Stimulated activated naive CD8-positive, alpha-beta T cell treated with anti-CD3 and anti-CD28 coated beads, Interleukin-15, Interleukin-2, amounts not matched to agents 100 U/mL and 50 U/mL, for 24 hours (primary cell): ENCODE measurements at places on chromosomes 2 and 18.

GRCh38 chr2:120066800-120067547 is 54.1 kb downstream of the EPB41L5 start:
- no peak for DNase-seq

DNA sequence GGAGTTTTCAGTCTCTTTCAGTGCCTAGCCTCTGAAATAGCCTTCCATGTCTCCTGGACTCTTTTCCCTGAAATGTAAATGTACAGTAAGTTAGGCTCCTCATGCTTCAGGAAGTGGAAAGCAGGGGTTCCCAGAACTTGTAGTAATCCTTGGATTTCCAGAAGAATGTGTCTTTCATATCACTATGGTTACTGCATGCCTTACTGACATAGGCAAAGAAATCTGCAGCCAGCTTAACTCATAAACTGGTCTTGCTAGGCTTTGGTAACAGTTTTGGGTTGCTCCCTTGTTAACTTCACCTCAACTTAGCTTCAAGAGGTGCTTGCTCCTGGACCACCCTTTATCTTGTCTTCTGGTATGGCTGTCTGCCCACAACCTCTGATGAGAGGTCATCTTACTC is 686.8 kb upstream of the DDX18 start:
- no peak for DNase-seq

GRCh38 chr2:142220239-142220638 is 89.4 kb upstream of the LRP1B start:
- no peak for DNase-seq

- peak; percentile 87 for DNase-seq
These were observed 47.0 kb downstream of the SERTAD2 start for GRCh38 chr2:64606479-64607363.

GRCh38 chr18:35580701-35581539 is 620 bp upstream of the GALNT1 start:
- peak; percentile 62 for DNase-seq

GRCh38 chr2:239261356-239261755 is 139.5 kb downstream of the HDAC4 start:
- no peak for DNase-seq

GRCh38 chr2:133369901-133370658 is 198.2 kb downstream of the NCKAP5 start:
- DNase-seq: no peak

DNA sequence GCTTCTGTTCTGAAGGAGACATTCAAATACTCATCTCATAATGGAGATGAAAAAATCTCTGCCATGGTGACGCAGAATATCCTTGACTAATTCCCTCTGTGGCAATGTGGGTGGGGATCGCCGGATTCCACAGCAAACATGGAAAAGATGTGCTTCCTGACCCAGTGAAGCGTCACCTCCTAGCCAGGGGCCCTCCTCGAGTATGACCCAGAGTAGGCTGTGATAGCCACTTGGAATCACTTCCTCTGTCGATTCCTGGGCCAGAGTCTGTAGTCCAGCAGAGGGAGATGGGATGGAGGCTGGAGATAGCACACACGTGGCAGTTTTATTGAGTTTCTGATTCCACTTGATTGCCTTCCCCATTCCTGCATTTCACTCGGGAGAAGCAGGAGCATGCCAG is 36.8 kb downstream of the DRC1 start:
- no peak for DNase-seq

- no peak for DNase-seq
These were observed 79.6 kb downstream of the SPTBN1 start for GRCh38 chr2:54535599-54536195.

DNA sequence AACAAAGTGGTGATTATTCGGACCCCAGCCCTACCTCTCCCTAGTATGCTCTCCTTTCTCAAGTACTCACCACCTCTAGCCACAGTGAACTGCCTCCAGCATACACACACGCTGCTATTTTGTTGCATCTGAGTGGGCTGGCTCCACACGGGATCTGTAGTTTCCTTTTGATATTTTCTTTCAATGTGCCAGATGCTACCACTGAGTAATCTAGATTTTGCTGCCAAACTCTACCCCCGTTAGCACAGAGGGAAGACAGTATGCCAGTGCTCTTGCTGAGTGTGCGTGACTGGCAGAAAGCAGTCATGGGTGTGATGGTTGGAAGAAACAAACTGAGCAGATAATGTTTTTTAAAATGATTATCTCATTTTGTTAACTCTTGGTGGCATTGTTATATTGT is 11.6 kb downstream of the CFLAR start:
- peak; percentile 57 for DNase-seq

- DNase-seq: no peak
These were observed 64.3 kb upstream of the CYP26B1 start for GRCh38 chr2:72211777-72212485.

- no peak for DNase-seq
These were observed 12.4 kb downstream of the ADRA2B start for GRCh38 chr2:96103761-96104486.

GRCh38 chr2:63066265-63066664 is 15.6 kb downstream of the OTX1 start:
- DNase-seq: no peak

DNA sequence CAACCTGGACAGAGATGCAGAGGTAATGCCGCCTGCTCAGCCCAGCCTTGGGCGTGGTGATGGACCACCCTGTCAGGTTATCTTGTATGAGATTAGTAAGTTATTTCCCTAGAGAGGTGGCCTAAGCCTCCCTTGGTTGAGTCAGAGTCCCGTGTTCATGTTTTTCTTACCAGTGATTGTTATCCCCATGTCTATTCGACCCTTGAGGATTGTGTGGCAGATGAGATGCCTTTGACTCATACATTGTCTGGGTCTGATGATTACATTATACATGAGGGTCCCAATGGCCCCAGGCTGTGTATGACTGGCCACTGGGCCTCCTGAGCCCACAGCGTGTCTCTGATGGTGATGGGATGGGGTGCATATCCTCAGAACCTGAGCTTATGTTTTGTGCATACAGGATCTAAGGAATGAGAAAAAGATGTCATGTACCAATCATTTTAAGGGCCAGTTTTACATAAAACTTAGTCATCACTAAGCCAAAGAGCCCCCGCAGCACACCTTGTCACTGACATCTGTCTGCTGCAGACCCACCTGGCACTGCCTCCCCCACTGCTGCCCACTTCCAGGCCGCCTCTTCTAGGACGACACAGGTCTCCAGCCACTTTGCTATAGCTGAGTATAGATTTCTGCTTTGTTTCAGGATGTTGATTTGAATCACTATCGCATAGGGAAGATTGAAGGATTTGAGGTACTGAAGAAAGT is 7.7 kb downstream of the PPP1R7 start:
- DNase-seq: no peak

DNA sequence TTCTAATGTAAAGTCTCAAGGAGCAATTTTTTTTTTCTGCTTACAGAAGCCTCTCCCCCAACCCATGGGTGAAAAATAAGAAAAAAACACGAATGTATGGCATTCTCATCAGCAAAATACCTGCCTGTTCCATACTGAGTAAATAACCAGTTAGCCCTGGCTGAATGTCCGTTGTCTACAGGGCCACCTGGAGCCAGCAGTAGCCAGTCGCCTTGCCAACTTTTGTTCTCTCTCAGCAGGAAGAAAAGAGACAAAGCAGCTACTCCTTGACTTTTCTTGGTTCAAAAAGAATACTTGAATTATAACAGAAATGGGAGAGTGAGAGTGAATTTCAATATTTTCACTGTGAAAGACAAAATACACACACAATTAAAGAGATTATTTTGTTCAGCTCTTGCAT is 532.9 kb upstream of the CRIM1 start:
- no peak for DNase-seq

- DNase-seq: peak; percentile 42
These were observed 363.3 kb downstream of the ZNF516 start for GRCh38 chr18:76131738-76132137.

DNA sequence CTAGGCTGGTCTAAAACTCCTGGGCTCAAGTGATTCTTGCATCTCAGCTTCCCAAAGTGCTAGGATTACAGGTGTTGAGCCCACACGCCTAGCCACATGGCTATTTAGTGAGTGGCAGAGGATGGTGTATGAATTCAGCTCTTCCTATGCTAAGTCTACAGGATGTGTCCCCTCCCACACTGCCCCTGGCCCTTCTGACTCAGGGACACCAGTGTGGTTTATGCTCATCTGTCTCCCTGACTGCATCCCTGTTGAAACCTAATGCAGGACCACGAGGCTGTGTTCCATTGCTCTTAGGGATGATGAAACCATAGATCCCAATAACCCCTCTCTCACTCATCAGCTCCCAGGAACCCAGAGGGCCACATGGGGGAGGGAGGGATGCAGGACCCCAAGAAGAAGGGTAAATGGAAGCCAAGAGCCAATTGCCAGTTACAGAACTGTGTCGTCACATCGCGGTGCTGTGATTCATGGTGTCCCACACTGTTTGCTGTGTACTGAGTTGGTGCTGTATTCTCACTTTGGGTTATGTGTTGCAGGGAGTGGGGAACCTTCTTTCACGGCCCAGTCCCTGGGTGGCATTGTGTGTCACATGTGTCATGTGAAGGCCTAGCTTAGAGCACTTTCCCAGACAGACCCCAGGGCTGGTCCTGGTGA is 102.9 kb upstream of the HAAO start:
- DNase-seq: no peak

DNA sequence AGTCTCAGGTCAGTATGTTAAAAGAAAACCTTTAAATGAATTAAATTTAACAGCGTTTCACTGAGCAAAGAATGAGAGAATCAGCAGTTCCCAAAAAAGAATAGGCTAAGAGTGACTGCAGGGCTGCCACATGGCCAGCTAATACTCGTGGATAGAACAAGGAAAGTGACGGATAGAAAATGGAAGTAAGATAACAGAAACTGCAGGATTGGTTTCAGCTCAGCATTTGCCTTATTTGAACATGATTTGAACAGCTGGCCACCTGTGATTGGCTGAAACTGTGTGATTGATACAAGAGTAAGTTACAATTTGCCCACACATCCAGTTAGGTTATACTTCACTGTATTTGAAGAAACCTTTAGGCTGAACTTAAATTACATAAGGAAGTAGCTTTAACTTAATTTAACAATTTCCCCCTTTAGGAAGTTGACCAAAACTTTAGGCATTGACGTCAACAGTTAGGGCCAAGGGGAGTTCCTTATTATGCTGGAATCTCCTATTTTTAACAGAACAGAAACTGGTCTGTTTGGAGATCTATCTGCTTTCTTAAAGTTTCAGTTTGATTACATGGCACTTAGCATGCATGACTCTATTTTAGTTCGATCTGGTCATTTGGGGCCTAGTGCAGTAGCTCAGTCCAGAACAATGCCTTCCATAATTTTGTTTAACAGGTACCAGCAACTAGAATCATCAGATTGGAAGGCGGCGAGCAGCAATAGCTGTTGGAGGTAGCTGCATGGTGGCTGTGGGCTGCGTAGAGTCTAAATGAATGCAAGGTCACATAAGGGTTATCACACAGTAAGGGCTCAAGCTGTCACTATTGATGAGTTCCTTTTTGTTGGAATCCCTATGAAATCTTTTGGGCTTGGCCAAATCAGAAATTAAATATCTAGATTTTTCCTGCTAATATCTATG is 143.4 kb downstream of the TRIM43 start:
- DNase-seq: no peak

GRCh38 chr18:55421615-55422419 is 166.2 kb downstream of the TCF4 start:
- no peak for DNase-seq

GRCh38 chr2:146982393-146982846 is 862.4 kb upstream of the ACVR2A start:
- no peak for DNase-seq

- no peak for DNase-seq
These were observed 19.7 kb upstream of the TUBB6 start for GRCh38 chr18:12288403-12288755.

DNA sequence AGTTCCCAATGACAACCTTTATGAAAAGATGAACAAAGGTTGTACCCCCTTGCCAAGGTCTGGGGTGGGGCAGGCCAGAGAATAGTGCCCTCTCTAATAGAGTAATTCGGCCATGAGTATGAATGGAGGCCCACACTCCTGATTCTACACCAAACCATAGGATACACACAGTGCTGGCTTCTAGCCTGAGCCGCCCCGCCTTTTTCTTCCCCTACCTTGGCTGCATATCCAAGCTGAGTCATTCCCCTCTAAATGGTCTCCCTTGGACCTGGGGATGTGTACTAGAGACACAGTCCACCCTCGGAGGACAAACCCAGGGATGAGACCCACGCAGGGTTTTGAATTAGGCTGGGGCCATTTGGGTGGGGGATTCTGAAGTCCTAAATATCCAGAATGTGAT is 107.2 kb upstream of the CAPN13 start:
- DNase-seq: no peak

DNA sequence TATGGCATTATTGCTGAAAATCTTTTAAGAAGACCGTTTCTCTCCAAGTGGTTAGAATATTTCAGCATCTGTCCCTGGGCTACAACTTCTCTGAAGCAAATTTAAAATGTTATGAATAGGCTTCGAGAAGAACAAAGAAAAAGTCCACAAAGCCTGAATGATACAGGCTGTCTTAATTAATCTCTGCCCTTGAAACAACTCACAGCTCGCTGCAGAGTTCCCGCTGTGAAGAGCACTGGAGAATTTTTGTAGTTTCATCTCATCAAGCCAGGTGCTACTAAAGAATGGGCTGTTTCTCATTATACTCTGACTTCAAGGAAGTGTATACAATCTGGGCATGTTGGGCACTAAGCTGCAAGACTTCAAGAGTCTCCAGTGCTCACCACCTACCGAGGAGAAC is 67.6 kb downstream of the LAMA1 start:
- DNase-seq: no peak

- no peak for DNase-seq
These were observed 5.0 kb downstream of the TMEM185B start for GRCh38 chr2:120218181-120218580.

DNA sequence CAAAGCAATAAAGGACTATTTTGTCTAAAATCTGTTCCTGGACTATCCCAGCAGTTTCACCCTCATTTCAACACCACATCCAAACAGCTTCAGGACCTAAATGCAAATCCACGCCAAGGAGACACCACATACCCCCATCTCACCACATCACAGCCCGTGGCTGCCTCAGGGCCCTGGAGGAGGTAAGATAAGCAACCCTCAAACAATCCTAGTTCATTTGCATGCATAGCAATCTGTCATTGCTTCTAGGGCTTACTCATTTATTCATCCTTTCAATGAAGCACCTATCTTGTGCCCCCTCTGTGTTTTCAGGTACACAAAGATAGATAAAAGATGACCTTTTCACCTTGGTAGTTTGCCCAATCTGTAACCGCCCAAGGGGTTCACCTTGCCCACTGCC is 86.5 kb downstream of the VSNL1 start:
- no peak for DNase-seq

DNA sequence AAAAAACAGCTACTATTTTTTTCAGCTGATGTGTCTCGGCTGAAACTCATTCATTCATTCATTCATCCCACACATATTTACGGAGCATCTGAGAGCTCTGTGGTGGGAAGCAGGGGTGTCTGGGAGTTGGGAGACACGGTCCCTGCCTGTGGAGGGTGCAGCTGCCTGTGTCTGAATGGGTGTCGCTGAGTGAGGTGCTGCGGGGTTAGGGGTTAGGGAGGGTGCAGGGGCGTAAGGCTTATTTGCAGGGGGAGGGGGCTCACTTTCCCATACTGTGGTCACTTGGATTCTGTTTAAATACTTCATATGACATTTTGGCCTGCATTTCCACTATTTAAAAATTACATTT is 89.4 kb upstream of the ASB18 start:
- DNase-seq: no peak
